G401 (cell line): ENCODE measurements at places on chromosomes 2 and 18. TPM values are rescaled to one million over a fixed set of nuclear protein-coding genes. Genes with fewer than 3 reads are reported as not detected.

Gene MERTK
- 11.3 and 12.1 TPM in 2 replicates for total RNA-seq

- no peak for DNase-seq
Observed at GRCh38 chr2:108412995-108413710, 35.4 kb downstream of the SULT1C4 start.

DNA sequence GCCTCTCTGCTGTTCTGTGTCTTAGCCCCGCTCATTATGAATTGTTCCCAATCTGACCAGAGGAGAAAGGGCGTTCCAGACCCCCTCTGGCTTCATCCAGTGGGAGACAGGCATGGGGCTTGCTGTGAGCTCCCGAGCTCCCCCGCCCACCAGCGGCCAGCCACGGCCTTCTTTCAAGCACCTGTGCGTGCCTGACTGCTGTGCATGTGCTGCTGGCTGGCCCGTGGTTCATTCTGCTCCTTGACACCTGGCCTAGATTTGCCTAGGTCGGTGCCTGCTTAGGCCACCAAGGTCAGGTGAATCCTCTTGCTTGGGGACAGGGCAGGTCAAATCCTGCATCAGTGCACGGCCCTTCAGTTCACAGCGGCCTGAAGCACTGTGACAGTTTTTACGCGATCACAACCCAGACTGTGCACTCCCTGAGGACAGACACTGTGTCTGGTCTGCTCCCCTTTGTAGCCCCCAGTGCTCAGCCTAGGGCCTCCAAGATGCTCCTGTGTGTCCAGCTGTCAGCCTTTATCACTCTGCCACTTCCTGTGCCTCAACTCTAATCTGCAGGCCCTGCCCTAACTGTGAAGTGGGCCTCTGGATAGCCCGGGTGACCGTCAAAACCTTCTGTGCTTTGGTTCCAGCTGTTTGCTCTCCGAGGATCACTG is 3.6 kb upstream of the LPIN1 start:
- no peak for DNase-seq

DNA sequence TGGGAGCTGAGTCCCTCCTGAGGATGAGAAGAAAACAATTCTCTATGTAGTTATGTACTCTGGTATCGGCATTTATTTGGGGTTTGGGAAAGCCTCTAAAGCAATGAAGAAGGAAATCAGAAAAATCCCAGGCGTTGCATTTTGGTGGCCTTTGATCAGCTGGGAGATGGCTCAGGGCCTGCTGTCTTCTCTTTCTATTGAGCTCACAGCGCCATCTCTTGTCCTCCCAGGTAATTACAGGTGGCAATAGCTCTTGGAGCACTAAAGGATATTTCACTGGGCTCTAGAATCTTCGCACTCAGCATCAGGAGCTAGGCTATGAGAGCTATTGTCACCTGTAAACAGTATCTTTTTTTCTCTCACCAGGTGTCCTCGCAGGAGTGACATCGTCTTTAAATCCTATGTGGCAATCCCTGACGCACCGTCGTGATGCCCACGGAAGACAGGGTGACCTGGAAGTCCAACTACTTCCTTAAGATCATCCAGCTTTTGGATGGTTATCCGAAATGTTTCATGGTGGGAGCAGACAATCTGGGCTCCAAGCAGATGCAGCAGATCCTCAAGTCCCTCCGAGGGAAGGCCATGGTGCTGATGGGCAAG is 76.1 kb upstream of the PMAIP1 start:
- DNase-seq = peak; percentile 35
